ENCODE measurements at places on chromosomes 1 and 21.

DNA sequence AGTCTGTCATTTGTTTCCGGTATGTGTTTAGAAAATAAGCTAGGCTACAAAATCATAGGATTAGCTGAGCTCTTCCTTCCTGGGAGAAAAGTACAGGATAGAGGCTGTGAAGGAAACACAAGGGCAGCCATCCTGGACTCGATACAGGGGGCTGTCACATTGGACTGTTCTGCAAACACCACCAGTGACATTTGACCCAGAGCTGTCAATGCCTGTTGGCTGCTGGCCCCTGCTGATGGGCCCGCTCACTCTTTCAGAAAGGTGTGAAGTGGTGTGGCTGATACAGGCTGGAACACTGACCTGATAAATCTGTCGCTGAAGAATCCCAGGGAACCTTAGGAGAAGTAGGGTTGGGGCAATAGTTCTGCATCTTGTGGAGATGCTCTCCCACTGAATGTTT lies 183.1 kb downstream of the RHOU start:
- DNase-seq, result no peak

DNA sequence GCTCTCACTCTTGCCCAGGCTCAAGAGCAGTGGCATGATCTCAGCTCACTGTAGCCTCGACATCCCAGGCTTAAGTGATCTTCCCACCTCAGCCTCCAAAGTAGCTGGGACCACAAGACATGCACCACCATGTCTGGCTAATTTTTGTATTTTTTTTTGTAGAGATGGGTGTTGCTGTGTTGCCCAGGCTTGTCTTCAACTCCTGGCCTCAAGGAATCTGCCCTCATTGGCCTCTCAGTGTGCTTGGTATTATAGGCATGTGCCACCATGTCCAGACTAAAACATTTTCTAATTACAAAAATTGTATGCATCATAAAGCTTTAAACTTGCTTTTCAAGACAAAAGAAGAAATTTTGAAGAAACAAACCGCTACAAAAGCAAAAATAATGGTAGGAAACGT lies 20.1 kb downstream of the CBR1 start:
- no peak for DNase-seq

DNA sequence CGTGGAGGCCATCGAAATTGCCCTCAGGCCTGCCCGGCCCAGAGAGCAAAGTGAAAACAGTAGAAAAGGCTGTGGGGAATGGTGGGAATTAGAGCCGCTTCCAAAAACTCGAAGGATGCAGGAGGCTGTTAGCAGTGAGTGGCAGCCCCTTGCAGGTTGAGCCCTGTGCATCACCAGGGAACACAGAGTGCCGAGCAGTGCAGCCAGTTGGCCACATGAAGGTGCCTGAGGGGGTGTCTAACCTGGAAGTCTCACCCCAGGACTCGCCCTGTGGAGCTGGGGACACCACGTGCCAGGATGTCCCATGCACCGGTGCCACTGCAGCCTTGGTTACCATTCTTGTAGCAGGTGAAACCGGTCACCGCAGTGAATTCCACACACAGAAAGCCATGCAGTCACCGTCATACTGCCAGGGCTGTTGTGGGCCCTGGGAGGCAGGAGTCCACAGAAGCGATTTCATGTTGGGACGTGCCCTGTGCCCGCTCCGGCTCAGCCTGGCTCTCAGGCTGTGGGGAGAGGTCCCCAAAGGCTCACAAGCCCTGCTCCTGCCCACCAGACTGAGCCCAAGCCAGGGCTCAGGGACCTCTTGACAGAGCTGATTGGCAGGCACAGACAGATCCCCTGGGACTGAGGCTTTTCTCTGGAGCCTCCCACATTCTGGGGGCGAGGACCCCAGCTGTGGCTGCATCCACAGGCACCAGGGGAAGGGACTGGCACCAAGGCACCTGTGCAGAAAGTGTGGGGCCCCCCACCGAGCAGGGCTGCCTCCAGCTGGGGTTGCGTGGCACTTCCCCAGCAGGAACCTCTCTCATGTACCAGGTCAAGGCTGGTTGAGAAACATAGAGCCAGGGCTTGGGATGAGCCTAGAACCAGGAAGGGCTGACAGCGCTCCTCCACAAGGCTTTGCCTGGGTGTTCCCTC lies 16.7 kb upstream of the ACTRT2 start:
- no peak for DNase-seq

GRCh38 chr1:15347182-15347581 lies 62.5 kb upstream of the EFHD2 start:
- no peak for DNase-seq

DNA sequence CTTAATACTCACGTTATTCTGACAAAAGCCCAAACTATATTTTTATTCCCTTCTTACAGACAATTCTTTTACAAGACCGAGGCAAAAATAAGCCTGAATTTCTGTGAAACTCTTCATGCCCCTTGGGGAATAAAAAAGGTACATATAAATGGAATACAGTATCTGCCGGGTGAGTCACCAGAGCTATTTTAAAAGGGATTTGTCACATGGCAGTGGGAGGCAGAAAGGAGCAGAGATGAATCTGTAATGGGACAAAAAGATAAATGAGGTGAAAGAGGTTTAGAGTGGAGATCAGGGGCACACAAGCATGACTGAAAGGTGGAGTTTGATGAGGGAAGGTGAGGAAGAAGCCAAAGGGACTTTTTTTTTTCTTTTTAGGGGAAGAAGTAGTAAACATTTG lies 8.8 kb downstream of the XCL1 start:
- DNase-seq, result no peak

GRCh38 chr1:89609781-89610456 lies 23.0 kb upstream of the LRRC8C start:
- no peak for DNase-seq

DNA sequence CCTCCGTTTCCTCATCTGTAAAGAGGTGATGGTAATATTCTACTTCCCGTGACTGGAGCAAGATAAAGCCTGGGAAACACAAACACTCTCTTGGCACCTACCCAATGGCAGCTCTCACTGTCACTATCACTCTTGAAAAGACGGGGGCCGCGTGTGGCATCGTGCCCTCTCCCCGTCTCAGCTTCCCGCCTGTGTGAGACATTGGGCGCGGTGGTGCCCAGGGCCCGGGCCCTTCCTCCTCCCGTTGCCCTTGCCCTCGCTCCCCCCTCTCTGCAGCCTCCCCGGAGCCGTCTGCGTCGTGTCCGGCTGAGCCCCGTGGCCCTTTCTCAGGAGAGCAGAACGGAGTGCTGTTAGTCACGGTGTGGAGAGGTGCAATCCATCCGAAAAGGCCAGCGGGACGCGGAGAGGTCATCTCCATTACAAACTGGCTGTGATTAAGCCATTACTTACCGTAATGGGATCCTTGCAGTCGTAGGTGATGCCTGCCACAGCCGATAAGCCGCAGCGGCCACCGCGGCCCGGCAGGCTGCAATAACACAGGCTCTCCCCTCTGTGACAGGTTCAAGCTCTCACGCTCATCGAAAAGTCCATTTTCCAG lies 156.4 kb upstream of the ZC3H12A start:
- no peak for DNase-seq
